SW480 (cell line): ENCODE measurements at places on chromosomes 7 and 10.

DNA sequence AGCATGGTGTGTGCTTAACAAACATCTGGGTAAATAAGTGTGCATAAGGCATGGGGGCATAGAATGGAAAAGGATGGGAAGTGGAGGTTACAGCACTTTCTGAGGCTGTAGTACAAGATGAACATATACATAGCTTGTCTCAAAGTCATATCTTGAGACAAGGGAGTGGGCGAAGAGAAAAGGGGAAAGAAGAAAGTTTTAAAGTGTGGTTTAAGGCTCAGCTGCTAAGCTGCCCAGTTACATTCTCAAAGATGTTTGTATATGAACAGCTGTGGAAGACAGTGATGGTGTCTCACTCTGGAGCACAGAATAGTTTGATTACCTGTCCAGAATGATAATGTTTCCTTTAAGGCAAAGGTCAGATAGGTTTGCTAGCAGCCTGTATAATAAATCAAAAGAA, 61.9 kb upstream of the LANCL2 start:
- no peak for DNase-seq

DNA sequence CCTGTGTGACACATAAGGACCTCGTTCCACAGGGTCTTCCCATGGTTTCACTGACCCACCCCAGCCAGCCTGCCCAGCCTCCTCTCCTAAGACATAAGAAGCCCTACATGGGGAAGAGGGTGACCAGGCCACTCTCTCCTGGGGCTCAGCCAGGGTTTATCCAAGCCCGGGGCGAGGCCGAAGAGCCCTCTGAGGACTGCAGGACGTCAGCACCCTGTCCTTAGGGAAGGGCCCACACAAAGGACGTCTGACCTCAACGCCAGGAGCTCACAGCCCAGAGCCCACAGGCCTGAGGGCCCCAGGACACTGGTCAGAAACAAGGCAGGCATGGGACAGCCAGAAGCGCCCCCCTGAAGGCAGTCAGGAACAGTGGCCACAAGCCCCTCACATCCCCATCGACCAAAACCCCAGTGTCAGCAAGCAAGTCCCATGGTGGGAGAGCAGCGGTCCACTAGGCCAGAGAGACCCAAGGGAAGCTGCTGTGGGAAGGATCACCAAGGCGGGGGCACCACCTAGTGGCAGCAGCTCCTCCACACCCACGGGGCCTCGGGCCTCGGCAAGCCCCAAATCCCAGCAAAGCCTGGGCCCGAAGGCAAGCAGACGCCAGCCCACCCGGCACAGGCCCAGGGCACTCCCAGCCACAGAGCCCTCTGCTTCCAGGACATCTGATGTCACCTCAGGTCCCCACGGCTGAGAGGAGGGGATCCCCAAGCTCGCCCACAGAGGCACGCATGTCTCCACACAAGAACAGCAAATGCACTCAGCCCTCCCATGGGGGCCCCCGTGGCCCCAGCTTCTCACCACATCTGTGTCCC, 23.4 kb downstream of the MAD1L1 start:
- peak; percentile 27 for DNase-seq

- no peak for DNase-seq
These were observed 8.1 kb downstream of the ADAM8 start for GRCh38 chr10:133268532-133268931.

DNA sequence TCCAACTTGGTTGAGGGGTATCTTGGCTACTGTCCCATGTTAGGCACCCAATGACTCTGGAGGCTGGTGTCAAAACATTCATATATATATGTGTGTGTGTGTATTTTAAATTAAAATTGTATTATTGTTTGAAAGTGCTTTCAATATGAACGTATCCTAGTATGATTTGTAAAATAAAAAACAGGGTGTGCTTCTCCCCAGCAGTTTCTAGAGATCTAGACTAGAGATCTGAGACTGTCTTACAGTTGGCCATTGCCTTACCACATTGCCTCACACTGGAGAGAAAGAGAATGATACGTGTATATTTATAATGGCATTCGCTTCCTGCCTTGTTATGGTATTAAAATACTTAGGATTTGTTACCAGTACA, 1.2 kb downstream of the BAG3 start:
- DNase-seq: peak; percentile 74

DNA sequence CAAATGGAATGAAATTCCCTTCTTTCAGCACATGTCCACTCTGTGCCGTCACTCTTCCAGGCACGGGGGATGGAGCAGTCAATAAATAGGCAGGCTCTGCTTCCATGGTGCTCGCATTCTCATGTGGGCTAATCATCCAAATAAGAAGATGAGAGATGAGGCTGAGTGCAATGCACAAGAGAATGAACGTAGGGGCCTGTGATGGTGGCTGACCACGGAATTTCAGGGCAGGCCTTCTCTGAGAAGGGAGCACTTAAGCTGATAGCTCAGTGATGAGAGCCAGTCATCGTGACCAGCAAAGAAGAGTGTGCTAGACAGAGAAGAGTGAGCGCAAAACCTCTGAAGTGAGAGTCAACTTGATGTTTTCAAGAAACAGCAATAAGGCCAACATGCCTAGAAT, 47.9 kb downstream of the TAF3 start:
- no peak for DNase-seq

- peak; percentile 52 for DNase-seq
These were observed at the start of gene CDHR1 for GRCh38 chr10:84194424-84195043. CDHR1 (plus strand) TSS chr10:84194537; CDS start chr10:84194761, 224 bp downstream.

DNA sequence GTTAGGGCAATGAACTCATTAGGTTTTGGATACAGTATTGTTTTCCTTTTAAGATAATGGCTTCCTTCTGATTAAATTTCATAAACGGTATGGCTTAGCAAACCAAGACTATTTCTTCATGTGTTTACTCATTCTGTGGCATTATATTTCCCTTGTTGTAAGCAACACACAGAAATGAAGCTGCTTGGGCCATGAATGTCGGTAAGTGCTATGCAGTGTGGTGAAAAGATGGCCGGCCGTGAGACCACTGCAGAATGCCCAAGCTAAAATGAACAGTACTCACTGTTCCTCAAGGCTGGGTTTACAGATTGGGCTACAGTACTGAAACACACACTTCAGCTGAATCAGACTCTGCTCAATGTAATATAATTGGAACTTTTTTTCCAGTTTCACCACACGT, 8.1 kb downstream of the APBB1IP start:
- no peak for DNase-seq

- DNase-seq: no peak
These were observed 122.4 kb upstream of the PPP2R2D start for GRCh38 chr10:131778385-131778784.

GRCh38 chr10:107163076-107163855, 1.2 kb downstream of the SORCS1 start:
- no peak for DNase-seq

GRCh38 chr7:134813663-134814396, 34.4 kb downstream of the CALD1 start:
- no peak for DNase-seq

DNA sequence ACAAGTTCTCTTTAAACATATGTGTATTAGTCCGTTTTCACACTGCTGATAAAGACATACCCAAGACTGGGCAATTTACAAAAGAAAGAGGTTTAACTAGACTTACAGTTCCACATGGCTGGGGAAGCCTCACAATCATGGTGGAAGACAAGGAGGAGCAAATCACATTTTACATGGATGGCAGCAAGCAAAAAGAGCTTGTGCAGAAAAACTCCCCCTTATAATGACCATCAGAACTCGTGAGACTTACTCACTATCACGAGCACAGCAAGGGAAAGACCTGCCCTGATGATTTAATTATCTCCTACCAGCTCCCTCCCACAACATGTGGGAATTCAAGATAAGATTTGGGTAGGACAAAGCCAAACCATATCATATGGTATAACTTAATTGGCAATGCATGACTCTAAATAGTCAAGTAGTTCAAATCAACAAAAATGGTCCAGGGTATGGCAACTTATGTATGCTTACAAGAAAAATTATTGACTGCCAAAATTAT, 34.1 kb upstream of the TMEM243 start:
- DNase-seq: no peak

DNA sequence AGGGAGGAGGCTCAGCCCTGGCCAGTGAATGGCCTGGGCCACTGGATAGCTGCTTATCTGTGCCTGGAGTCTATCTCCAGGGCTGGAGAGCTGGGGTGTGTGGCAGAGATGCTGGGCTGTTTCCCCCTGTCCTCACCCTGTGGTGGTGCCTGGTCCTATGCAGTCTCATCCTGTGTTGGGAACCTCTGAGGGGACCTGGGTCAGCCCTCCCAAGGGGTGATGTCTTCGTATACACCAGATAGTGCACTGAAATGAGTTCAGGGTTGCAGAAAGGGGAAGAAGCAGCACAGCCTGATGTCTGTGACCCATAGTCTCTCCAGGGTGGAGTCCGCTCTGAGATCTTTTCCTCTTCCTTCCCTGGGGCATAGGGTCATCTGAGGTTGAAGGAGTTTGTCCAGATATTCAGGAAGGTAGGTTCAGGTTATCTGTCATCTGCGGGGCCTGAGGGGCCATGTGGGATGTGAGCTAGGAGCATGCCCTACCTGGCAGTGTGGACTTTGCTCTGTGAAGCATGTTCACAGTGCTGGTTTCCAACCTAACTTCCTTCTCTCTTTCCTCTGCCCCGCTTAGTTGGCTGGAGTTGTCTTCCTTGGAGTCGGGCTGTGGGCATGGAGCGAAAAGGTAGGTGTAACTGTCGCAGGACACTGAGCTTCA, 33.4 kb upstream of the SH2D4B start:
- DNase-seq: no peak

DNA sequence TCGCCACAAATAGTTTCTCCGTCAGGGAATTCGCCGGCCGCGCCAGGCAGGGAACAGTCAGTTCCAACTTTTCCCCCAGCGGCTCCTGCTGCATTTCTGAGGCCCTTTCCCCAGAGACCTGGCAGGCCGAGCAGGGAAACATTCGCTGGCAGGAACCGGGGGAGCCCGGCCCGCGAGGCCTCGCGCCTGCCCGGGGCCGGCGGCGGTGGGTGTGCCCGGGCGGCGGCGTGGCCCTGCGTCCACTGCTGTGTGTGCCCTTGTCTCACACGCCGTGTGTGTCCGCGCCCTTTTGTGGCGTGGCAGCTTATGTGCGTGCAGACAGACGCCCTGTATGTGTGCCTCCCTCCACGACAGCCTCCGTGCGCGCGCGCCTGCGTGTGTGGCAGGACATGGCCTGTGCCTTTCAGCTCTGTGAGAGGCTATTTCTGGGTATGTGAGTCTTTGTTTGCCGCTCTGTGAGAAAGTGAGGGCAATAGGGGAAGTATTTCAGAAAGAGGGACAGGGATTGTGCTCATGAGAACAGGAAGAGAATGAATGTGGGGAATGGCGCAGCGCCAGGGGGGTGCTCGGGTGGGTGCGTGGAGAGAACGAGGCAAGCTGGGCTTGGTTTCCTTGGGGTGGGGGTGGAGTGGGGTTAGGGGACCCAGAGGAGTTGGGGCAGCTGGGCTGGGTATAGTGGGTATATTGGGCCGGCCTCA, 689 bp upstream of the SMARCD3 start:
- DNase-seq: peak; percentile 48

- no peak for DNase-seq
These were observed 58.8 kb downstream of the CAV1 start for GRCh38 chr7:116583653-116584052.

DNA sequence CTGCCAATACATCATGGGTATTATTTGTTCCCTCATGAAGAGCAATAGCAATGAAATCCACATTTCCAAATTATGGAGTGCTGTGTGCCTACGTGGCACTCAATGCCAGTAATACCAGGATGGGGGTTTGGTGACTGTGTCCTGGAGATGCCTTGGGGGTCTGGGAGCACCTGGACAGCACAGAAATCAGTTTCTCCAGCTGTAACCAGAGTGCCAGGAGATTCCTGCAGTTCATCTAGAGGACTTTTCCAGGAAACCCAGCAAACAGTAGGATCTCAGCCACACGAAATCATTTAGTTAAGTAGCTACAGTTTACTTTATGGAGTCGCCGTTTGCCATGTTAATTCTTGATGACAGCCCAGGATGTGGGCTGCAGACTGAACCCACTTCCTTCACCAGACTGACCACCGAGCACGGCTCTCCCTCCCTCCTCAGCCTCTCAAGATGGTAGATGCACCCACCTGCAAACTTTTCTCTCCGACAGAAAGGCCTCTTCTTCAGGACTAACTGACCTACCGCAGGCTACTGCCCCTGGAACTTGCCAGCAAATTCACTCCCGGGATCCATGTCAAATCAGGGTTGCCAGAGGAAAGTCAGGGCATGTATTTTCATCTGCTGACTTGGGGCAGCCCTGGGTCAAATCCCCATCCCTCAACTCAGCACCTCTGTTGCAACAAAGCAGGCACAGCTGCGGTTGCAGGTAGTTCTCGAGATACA, 30.3 kb downstream of the MKI67 start:
- no peak for DNase-seq

GRCh38 chr10:24299578-24300260, 90.8 kb downstream of the KIAA1217 start:
- DNase-seq: no peak

DNA sequence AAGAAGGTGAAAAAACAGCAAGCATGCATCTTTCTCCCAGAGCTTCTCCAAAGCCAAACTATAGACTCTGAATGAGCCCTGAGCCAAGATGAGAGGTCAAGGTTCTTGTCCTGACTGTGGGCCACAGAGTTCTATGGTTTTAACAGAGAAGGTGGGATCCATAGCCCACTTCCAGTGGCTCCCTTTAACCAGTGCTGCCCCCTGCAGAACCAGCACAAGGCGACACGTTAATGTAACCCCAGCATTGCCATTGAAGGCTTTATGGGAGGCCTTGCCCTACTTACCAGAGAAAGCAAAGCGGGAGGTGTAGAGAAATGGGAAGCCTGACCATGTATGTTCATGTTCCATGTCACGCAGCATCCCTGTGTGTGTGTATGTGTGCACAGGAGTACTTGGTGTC, 243.6 kb downstream of the PRPF18 start:
- DNase-seq: no peak

- DNase-seq: peak; percentile 25
These were observed 133.2 kb downstream of the DNAJB6 start for GRCh38 chr7:157470017-157470322.

- DNase-seq: no peak
These were observed 60.9 kb downstream of the ANKRD7 start for GRCh38 chr7:118285358-118285757.

GRCh38 chr10:49112098-49112497, 3.2 kb downstream of the VSTM4 start:
- DNase-seq: no peak

GRCh38 chr7:10343108-10343507, 630.6 kb upstream of the PHF14 start:
- DNase-seq: no peak

DNA sequence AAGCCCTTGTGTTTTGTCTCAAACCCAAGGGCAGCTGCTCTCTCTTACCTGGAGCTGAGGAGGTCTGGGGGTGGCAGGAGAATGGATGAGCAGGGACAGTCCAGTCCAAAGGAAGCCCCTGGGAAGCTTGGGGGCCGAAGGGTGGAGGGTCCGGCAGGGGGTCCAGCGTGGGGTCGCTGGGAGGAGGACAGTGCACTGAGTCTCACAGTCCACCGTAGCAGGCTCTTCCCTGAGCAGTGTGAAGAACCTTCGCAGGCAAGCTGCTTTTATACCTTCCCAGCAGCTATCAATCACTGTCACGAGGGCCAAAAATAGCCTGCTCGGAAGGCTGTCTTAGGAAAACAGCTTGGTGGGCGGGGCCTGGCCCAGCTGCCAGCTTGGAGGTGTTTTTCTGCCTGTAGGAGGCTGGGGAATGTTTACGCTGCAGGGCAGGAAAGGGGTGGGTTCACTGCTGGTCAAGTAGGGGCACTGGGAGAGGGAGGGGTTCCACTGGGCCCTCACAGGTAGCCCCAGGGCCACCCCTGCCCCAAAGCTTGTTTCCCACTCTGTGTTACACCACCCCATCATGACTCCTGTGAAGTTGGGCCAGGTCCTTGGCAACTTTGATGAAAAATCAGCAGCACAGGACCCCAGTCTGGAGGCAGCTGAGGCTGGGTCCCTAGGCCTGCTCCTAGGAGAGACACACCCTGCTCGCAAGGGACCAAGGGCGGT, at the start of gene DEPP1:
Gene DEPP1, minus strand, starts transcription at position 240 of the 711 bp plus-strand sequence. CDS start 779 bp downstream, outside the sequence.
- peak; percentile 81 for DNase-seq

GRCh38 chr10:117327262-117327661, 48.0 kb downstream of the PDZD8 start:
- DNase-seq: no peak
